ENCODE measurements at places on chromosomes 7 and 10.

GRCh38 chr7:131197920-131198615 lies 129.6 kb upstream of the MKLN1 start:
- DNase-seq, result no peak

GRCh38 chr7:157627646-157628045 lies 290.8 kb downstream of the DNAJB6 start:
- no peak for DNase-seq

DNA sequence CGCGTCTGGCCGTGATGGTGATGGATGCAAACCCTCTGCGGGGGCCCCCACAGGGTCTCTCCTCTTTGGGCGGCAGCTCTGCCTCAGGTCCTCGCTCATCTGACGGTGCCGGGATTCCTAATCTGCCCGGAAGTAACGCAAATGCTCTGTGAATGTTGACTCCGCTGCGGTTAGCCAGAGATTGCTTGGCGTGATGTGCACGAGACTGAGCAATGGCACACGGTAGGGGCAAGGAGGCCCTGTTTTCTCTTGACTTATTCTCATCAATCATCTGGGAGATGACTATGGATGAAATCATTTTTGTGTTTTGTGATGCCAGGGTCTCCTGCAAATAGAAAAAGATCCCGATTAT lies 116.5 kb upstream of the ADAM12 start:
- DNase-seq, result no peak

- no peak for DNase-seq
These were observed 13.0 kb downstream of the TUBGCP2 start for GRCh38 chr10:133295426-133296320.

DNA sequence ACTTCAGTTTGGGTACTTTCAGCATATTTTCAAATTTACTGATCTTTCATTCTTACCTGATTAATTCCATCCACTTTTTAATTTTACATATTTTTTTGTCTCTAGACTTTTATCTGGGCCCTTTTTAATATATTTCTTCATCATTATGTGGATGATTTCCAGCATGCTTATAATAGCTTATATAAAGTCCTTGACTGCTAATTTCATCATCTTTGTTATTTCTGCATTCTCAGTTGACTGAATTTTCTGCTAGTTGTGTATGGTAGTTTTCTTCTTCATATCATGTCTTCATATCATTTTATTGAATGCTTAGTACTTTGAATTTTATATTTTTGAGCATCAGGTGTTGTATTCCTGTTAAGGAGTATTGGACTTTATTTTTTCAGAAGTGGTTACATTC lies 39.6 kb downstream of the STAM start:
- no peak for DNase-seq

DNA sequence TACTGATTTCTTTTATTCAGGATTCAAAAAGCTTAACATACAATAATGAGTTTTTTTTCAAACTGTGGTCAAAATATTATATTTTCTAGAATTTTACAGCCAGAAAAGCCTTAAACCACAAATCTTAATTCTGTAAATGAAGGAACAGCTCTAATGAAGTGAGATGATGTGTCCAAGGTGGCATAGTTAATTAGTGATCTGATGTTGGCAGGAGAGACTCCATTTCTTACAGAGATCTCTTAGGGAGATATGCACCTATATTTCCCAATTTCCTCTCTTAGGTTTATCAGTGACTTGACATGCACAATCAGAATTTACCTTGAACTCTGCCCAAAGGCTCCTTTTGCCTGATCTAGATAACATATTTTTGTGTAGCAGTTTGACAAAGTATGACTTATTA lies 211.1 kb upstream of the ZNF804B start:
- DNase-seq, result no peak

GRCh38 chr10:78251016-78251385 lies 217.3 kb downstream of the RPS24 start:
- no peak for DNase-seq

- DNase-seq, result no peak
These were observed 89.7 kb upstream of the CSTF2T start for GRCh38 chr10:51789118-51789517.

GRCh38 chr10:14945108-14945507 lies 8.8 kb downstream of the DCLRE1C start:
- DNase-seq, result no peak

DNA sequence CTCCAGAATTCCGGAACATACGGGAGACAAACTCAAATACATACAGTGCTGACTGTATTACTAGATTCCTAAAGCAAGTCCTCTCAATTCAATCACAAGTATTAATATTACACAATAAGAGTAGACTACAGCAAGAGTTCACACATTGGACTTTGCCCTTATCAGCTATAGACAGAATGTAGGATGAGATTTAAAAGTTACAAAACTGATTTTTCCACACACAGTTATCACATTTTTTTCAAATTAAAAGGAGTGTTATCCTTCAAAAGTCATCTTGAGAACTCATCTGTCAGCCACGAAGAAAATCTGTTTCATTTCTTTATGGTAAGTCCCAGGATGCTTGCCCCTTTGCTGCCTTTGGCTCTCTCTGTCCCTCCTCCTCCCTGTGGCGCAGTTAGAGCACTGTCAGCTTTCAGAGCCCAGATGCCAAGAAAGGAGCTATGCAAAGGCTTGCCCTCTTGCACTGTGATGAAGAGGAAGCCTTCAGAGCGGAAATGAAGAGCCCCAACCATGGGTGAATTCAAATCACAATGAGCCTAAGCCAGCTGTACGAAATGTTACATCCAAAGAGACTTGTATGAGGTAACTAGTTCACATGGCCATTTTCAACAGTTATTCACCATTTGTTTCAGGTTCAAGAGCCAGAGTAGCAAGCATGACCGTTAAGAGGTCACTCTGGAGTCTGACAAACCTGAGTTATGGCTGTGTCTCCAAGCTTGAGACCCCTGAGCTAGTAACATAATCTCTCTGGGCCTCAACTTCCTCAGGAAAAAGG lies 10.7 kb downstream of the NCOA4 start:
- no peak for DNase-seq

DNA sequence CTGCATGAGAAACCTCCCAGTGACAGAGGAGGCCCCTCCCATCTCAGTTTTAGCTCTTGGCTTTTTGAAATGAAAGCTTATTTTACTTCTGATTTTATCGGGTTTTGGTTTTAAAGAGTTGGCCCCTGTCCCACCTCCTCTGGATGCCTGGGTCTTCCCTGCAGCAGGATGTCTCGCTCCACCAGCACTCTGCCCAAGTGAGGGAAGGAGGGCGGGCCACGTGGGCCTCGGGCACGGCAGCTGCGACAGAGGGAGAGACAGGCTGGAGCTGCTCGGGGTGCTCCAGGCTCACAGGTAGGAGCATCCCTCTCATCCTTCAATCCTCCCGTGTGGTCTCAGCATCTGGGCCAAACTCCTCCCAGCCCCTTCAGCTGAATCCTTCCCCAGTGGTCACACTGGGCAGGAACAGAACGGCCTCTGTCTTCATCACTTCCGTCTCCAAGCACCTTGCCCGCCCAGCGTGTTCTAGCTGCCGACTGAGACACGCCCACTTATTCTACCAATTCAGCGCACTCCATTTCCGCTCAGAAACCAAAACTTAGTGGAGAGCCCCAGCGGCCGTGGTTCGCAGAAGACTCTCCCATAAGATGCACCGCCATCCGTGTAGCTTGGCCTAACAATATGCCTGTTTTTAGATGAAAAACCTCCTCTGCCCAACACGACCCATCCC lies 222.9 kb downstream of the GLRX3 start:
- DNase-seq, result no peak

GRCh38 chr10:110172155-110172554 lies 35.2 kb upstream of the MXI1 start:
- no peak for DNase-seq

DNA sequence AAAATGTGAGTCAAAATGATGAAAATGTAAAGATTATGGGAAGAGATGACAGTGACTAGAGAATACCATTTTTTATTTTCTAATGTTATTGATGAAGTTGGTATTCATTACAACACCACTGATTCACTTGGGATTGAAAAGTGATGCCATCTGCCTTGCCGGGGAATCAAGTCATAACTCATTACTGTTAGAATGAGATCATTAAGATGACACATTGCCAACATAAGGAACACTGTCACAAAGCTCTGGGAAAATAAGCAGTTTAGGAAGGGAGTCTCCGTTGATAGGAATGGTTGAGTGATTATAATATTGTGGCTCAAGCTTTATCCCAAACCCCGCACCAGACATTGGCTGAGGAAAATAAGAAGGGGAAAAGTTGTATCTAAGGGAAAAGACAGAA lies 121.5 kb upstream of the PLPP4 start:
- no peak for DNase-seq

GRCh38 chr10:49768329-49768728 lies 6.2 kb upstream of the OGDHL start:
- DNase-seq, result no peak

DNA sequence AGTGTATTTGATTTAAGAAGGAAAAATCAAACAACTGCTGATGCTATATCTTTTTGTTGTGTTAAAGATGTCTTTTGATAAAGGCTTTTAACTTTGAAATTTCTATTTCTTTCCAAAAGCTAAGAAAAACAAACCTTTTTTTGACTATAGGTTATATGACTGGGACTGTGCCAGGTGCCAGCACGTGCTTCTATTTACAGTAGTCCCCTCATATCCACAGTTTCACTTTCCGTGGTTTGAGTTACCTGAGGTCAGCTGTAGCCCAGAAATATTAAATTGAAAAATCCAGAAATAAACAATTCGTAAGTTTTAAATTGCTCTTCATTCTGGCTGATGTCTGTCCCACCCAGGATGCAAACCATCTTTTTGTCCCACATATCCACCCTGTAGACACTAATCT lies 104.3 kb downstream of the BBS9 start:
- DNase-seq, result no peak

GRCh38 chr7:132393789-132394261 lies 182.4 kb downstream of the PLXNA4 start:
- DNase-seq, result no peak

DNA sequence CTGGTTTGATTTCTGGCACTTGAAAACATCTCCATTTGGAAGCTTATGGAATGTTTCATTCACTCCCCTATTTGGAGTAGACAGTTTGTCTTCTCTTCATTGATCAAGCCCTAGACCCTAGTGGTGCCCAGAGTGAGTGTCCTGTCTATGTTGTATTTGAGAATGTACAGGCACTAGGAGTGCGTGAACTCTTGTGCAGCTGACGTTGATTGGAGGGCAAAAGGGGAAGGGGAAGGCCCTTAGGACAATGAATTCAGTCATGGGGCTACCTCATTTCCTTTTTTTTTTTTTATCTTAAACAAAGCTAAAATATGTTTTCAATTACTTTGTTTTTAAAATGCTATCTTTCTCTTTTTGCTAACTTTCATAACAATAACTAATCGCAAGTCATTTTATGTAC lies 66.5 kb downstream of the ADD3 start:
- no peak for DNase-seq

GRCh38 chr7:2296832-2297231 lies 17.4 kb downstream of the SNX8 start:
- no peak for DNase-seq

- no peak for DNase-seq
These were observed 11.4 kb downstream of the BUB3 start for GRCh38 chr10:123165445-123166072.

GRCh38 chr7:18045171-18045570 lies 17.5 kb upstream of the PRPS1L1 start:
- DNase-seq, result no peak

GRCh38 chr10:79101560-79102497 lies 33.1 kb downstream of the ZMIZ1 start:
- DNase-seq, result no peak

DNA sequence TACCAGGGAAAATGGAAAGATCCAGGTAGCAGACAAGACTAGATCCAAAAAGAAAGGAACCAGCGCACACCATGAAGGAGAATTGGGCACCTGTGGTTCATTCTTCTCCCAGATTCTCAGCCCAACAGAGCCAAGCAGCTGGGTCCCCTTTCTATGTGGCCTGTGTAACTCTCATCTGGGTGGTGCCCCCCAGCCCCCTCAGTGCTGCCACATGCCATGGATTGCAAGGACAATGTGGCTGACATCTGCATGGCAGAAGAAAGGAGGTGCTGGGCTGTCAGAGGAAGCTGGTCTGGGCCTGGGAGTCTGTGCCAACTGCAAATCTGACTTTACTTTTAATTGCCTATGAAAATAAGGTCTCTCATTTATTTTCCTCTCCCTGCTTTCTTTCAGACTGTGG lies 21.4 kb downstream of the PRSS2 start:
- no peak for DNase-seq

GRCh38 chr10:79345241-79346011 lies 1.8 kb upstream of the PPIF start:
- DNase-seq, result no peak

DNA sequence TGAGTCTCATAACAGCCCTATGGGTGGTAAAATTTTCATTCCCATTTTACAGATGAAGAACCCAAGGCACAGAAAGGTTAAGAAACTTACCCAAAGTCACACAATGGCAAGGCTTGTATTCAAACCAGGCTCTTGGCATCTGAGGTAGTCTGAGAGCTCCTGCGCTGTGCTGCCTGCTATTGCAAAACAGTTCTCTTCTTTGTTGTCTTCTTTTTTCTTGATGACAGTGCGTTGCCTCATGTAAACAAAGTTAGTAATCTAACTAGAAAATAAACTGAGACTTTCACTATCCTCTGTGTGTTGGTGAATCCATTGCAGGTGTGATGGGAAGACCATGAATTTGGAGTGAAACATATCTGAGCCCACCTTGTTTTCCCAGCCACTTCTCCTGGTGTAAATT lies 240.8 kb downstream of the PTEN start:
- no peak for DNase-seq

- no peak for DNase-seq
These were observed 384.1 kb upstream of the CNTNAP2 start for GRCh38 chr7:145732521-145732920.

- DNase-seq, result no peak
These were observed 446.9 kb downstream of the KIF20B start for GRCh38 chr10:90148116-90148855.

DNA sequence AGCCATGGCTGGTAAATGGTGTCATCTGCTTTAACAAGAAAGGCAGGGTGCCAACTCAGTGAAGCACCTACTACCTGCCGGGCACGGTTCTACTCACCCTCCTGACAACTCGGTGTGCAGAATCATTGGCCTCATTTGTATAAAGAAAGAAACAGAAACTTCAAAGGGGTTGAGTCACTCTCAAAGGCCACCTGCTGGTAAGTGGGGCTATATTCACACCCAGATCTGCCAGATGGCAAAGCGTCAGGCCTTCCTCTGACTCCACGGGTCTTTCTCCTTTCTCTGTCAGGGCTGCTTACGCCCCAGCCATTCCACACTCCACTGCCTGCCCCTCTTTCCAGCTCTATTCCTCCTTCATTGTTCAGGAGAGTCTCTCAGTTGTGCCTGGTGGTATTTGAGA lies 309.2 kb downstream of the GFRA1 start:
- no peak for DNase-seq

DNA sequence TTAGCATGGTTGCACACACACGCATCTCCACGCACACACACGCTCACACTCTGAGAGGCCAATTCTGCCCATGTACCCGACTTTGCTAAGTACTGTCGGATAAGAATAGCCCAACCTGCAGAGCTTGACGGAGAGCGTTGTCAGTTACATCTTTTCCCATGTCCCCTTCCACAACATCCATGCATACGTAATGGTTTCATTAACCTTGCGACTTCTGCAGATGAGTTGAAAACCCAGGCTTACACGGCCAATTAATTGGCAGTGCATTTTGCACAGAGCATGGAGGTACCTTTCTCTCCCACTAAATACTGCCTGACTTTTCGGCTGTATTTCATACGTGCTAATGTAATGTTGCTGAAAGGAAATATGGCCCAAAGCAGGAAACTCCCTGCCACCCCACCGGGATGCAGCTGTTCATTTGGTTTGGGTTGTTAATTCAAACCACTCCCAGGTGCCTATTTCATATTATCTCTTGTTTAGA lies 291.2 kb upstream of the HABP2 start:
- DNase-seq, result no peak

All from CD4-positive, alpha-beta memory T cell (primary cell).